ENCODE measurements at places on chromosomes 6 and 20. TPM values are rescaled to one million over a fixed set of nuclear protein-coding genes. Genes with fewer than 3 reads are reported as not detected.

- DNase-seq: no peak
Observed at GRCh38 chr6:135722679-135723078, 128.8 kb upstream of the PDE7B start.

PPP1R14C gene
- 29.5 TPM for polyA plus RNA-seq

- DNase-seq: no peak
Observed at GRCh38 chr20:60869087-60869486, 383.0 kb upstream of the CDH4 start.

DNA sequence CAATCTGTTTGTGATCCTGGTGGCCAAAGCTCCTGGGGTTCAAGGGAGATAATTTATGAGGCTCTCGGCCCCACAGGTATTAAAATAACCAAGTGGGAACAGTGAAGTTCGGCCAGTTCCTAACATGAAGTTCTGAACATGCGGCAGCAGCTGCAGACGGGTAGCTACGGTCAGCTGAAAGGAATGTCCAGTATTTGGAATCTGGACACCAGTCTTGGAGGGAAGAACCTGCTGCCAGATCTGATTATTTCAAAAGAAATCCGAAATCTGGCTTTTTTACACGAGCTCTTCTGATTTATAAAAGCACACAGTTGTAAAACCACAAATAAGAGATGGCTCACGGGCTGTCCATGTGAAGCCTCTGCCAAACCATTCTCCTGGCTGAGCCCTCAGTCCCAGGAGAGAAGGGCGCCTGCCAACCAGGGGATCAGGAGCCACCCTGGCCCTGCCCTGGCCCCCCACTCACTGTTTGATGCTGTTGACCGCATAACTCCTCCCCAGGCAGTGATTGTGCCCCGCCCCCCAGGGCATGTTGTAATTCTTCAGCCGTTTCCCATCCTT lies 28.2 kb upstream of the KCNB1 start:
- DNase-seq: peak; percentile 53

DNA sequence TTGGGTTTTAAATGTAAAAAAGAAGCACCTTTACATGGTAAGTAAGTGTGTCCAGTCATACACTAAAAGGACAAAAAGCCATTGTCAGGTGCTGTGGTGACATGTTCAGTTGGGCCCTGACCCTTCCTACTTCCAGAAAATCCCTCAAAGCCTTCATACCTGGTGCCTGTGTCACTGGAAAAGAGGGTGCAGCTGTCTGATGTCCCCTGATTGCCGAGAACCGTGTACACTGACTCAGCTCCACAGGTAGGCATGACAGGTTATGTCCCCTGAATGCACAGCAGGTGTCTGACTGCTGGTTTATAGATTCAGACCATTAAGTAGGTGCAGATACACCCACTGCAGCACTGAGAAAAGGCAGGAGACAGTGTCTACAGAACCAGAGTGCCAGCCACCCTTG lies 99.1 kb downstream of the FOXC1 start:
- DNase-seq: no peak

FAM209A gene
- not detected for polyA plus RNA-seq

TBC1D22B gene
- polyA plus RNA-seq: 14.4 TPM

- DNase-seq: no peak
Observed at GRCh38 chr6:131946404-131946991, 4.7 kb downstream of the CCN2 start.

- DNase-seq: peak; percentile 63
Observed at GRCh38 chr20:55153001-55153645, 677.7 kb downstream of the DOK5 start.

ALDH5A1 gene
- 12.5 TPM for polyA plus RNA-seq

DNA sequence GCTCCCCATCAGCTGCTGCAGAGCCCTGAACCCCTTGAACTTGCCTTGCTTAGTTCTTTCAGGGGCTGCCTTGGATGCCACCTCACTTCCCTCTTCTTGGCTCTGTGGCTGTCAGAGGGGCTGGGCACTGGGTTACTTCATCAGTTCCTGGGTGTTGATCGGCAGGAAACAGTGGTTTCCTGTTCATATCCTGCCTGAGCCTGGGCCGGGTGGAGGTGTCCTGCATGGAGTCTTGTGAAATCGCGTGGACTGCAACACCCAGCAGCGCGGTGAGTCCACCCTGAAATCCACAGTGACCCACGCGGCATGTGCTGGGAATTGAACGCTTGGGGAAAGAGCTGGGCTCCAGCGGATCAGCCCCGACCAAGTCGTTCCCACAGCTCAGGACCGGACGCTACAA lies 97.5 kb downstream of the CDH26 start:
- DNase-seq: no peak

DNA sequence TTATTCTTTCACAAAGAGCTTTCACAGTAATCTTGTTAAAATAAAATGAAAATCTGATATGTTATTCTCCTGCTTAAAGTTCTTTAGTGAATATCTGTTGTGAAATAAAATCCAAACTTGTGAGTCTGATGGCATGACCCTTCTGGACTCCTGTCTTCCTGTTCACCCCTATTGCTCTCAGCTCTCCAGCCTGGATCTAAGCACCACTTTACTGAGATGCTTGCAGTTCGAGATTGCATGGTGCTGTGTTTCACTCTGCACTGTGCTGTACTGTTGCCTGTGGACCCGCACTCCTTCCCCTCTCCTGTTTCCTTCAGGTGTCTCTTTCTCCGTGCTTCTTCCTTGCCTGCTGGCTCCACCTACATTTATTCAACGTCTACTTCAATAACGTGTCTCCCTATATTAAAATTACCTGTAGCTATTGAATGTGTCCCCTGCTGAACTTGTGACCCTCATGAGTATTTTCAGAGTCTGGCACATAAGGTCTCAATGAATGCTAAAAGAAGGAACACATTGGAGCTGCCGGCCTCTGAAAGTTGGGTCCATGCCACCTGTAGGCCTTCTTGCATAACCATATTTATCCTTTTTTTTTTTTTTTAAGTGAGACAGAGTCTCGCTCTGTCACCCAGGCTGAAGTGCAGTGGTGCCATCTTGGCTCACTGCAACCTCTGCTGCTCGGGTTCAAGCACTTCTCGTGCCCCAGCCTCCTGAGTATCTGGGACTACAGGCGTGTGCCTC lies 100.1 kb downstream of the ARID1B start:
- DNase-seq: no peak

- peak; percentile 44 for DNase-seq
Observed at GRCh38 chr20:9981829-9982228, 53.0 kb upstream of the ANKEF1 start.

GRCh38 chr6:112037783-112038216 lies 16.1 kb upstream of the CCN6 start:
- DNase-seq: no peak

- DNase-seq: no peak
Observed at GRCh38 chr20:61798632-61799031, 267.0 kb downstream of the TAF4 start.

CDC25B gene
- 77.9 TPM for polyA plus RNA-seq

ISM1 gene
- 7.6 TPM for polyA plus RNA-seq
